ENCODE measurements at places on chromosomes 1 and 21. TPM values are rescaled to one million over a fixed set of nuclear protein-coding genes. Genes with fewer than 3 reads are reported as not detected.

The KRTAP8-1 gene
- not detected for total RNA-seq

The HDGF gene
- 100 TPM for total RNA-seq

The MYOG gene
- not detected for total RNA-seq

- no peak for DNase-seq
Observed at GRCh38 chr1:66831529-66832239, 30.6 kb upstream of the INSL5 start.

GRCh38 chr1:223007935-223008334 lies 135.1 kb downstream of the TLR5 start:
- DNase-seq: no peak

GRCh38 chr1:80349218-80349617 lies 1342.7 kb upstream of the ADGRL4 start:
- no peak for DNase-seq

GRCh38 chr1:66981679-66982078 lies 56.9 kb downstream of the MIER1 start:
- peak; percentile 10 for DNase-seq

DNA sequence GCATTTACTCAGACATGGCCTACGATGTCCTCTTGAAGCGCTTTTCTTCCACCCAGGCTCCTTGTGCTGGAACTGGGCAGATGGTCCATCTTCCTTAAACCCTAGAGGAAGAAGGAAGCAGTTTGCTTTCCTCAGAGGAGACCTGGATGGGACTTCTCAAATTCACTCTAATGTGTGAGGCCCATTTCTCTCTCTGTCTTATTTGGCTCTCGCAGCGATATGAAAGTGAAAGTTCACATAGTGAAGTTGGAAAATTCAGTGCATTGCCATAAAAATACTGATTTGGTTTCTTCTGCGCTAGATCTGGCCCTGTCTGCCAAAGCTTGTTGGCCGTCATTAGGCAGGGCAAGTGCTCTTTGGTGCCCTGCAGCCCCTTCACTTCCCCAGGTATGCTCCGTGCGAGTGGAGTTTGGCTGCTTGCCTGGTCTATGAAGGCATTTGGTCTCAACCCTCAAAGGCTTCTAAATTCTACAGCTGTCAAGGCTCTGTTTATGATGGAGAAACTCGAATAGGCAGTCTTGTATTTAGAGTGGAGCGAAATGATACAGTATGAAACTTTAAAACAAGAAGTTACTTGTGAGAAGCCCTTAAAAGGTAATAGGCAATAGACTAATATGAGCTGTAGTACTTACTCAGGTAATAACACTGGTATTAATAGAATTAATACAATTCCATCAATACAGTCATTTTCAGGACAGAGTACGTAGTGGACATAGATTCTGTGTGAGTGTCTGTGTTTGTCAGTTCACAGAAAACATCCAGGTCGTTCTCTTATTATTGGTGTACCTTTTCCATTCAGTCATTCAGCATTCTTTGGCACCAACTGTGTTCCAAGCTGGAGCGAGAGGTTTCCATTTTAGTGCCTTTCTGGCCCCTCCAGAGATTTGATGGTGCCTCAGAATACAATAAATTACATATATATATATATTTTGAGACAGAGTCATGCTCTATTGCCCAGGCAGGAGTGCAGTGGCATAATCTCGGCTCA lies 20.5 kb downstream of the SZRD1 start:
- DNase-seq: no peak

DNA sequence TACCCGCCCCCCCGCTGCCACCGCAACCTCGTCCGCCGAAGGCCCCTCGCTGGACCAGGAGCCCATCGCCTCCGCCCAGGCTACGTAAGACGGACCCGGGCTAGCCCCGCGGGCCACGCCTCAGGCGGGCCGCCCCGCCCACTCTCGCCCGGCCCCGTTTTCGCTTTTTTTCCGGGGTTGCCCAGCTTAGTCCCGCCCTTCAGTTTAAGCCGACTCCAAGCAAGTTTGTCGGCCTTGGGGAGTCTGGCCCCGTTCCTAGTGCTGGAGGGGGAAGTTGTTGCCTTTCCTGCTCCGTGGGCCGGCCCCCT lies 3.0 kb downstream of the RUSC1 start:
- peak; percentile 75 for DNase-seq

DNA sequence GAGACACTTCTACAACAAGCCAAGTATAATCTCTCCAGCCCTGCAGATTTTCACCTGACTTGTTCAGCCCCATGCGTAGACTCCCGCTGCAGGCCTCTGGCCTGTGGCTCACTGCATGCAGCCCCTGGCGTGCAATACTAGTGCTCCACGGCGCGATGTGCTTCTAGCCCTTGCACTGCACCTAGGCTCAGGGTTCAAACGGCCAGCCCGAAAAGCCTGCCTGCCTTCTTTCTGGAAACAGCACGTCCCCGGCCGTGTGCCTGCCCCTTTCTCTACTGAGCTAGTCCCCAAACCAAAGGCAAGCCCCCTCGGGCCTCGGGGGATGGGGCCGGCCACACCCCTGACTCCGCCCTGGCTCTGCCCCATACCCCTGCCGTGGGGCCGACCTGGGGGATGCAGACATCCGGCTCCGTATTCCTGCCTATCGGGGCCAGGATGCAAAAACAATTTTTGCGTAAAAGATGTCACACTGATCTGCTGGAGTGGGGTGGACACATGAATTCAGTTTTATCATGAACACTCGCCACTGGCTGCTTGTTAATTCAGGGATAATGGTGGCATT lies 26.3 kb upstream of the TRAPPC10 start:
- no peak for DNase-seq

DNA sequence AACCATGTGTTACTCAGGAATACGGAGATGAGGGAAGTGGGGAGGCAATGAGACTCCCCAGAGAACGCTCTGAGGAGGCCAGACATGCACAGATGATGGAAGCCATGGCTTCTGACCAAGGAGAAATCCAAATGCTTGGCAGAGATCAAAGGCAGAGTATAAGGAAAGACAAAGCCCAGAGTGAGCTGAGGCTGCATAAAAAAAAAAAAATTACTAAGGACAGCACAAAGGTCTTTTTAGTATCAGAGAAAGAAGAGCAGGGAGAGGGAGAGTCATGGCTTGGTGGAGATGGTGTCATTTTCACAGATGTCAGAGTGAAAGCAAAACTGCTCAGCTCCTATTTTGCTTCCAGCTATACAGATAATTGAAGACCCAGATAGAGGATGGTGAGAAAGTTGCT lies 8.1 kb upstream of the NCF2 start:
- no peak for DNase-seq

DNA sequence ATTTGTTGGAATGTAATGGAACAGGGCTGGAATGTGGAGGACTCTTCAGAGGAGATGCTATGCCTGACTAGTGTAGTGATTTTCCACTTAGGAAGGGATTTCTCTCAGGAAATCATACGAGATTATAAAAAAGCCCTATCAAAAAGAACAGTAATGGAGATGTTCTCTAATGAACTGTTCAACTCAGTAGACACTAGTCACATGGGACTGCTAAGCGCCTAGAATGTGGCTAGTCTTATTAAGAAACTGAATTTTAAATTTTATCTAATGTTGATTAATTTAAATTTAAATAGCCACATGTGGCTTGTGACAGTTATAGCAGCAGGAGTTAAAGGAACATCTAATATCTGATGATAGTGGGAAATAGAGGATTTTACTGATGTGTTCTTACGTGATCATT lies 94.0 kb downstream of the SLC35F3 start:
- DNase-seq: no peak

DNA sequence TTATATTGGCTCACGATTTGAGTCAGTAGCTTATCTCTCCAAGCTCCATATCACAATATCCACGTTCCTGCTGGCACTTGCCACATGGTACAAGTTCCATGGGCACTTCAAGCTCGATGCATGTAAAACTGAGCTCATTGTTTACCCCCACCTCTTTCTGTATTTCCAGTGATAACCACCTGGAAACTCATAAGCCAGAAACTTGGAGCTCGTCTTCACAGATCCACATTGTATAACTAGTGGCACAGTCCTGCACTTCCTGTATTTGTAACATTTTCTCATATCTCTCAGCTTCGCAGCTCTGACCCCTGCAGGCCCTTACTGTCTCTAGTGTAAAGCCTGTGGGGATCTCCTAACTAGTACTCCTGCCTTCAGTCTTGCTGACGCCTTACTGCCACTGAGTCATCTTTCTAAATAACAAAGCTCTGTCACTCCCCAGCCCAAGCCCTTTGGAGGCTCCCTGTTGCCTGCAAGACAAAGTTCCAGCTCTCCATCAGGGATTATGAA lies 6.5 kb upstream of the C2CD4D start:
- no peak for DNase-seq

DNA sequence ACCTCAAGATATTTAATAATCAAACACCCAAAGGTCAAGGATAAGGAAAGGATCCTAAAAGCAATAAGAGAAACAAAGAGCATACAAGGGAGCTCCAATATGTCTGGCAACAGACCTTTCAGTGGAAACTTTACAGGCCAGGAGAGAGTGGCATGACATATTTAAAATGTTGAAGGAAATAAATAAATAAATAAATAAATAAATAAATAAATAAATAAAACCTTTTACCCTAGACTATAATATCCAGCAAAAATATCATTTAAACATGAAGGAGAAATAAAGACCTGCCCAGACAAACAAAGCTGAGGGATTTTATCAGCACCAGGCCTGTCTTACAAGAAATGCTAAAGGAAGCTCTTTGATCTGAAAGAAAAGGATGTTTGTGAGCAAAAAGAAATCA lies 367.8 kb upstream of the PBX1 start:
- DNase-seq: no peak

GRCh38 chr1:81420760-81421159 lies 380.0 kb upstream of the ADGRL2 start:
- DNase-seq: no peak

- no peak for DNase-seq
Observed at GRCh38 chr21:23217597-23217996, 2219.4 kb downstream of the NCAM2 start.

DNA sequence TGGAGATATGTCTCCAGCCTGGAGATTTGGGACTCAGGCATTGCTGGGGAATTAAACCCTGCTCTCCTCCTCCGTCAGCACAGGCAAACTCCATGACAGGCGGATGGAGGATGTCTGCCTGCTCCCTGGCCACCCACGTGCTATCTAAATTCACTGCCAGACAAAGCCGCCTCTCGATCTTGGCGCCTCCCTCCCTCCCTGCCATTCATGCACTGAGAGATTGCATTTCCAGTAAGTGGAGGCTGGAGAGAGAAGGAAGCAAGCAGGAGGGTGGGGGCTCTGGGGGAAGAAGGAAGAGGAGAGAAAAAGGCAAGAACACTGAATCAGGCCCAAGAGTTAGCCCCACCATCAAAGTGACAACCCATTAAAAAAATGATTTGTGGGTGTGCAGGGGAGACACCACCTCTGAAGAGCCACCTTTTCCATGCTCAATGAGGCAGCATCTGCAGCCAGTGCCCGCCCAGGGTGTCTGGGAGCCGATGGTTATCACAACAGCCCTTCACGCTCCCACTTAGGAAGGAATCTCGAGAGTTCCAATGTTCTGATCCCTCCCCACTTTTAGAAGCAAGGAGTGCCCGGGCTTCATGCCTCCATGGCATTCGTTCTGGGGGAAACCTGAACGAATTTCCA lies 183.0 kb downstream of the HIVEP3 start:
- DNase-seq: no peak

DNA sequence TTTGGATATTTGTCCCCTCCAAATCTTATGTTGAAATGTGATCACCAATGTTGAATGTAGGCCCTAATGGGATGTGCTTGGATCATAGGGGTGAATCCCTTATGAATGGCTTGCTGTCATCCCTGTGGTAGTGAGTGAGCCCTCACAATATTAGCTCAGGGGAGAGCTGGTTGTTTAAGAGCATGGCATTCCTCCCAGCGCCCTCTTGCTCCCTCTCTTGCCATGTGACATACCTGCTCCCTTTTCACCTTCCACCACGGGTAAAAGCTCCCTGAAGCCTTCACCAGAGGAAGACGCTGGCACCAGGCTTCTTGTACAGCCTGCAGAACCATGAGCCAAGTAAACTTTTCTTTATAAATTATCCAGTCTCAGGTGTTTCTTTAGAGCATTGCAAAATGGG lies 305.6 kb downstream of the KCTD3 start:
- DNase-seq: no peak

GRCh38 chr1:38009088-38009840 lies 3.3 kb upstream of the UTP11 start:
- DNase-seq: no peak

- no peak for DNase-seq
Observed at GRCh38 chr1:117751321-117751720, 145.5 kb downstream of the TENT5C start.

GRCh38 chr1:62209931-62210595 lies 15.4 kb downstream of the L1TD1 start:
- DNase-seq: no peak

DNA sequence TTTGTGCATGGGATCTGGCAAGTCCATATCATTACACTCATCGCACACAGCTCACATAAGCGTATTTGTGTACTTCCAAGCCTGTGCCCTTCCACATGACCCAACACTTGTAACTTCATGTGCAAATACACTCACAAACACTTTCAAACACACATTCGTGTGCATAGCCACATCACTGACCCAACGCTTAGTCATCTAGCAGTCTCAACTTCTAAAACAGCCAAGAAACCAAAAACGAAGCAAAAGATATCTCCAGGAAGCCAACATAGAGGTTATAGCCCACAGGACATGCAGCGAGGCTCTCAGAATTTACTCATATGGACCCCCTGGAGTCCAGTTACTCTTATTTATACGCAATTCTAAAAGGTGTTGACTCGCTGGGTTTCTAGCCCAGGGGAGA lies 10.9 kb upstream of the GOLT1A start:
- no peak for DNase-seq

DNA sequence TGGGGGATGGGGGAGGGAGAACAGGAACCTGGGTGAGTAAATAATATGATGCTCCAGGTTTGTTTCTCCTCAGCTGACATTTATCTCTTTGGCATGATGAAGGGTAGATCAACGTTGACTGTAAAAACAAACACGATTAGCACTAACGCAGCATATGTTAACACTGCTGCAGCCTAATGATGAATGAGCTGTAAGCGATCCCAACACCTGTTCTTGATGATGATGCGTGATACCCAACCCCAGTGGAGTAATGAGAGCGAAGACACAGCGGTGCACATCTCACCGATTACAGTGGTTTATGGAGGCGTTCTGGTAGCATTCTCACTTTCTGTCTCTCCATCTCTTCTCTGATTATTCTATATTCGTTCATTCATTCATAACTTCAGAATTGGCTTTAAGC lies 640.4 kb downstream of the USP25 start:
- no peak for DNase-seq

DNA sequence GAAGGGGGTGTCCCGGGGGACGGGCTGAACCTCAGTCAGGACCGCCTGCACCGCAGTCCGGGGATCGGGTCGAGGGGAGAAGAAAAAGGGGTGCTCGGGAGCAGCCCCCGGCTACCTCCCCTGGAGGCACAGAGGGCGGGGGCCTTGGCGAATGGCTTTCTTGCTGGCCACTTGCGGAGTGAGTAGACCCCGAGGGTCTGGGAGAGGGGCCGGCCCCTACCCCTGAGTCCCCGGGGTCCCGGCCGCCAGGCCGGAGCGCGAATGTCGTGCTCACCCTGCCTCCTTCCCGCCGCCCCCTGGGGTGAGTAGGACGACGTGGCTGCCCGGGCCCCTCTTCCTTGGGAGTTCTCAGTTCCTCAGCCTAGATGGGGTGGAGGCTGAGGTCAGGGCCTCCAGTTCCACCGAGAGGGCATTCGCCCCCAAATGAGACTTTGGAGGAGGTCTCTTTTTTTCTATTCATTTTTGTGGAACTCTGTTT lies 113.0 kb downstream of the OSBPL9 start:
- no peak for DNase-seq

All from T-helper 17 cell (primary cell).